Smooth muscle cell of the pulmonary artery (primary cell): ENCODE measurements at places on chromosomes 7 and 10. TPM values are rescaled to one million over a fixed set of nuclear protein-coding genes. Genes with fewer than 3 reads are reported as not detected.

The WDR37 gene
- total RNA-seq = 15.2 and 20.7 TPM in 2 replicates

The ARL3 gene
- 5.3 and 7.2 TPM in 2 replicates for total RNA-seq

The CFAP46 gene
- total RNA-seq = 0.20 and 0.26 TPM in 2 replicates

The GCK gene
- total RNA-seq = 1.0 and 1.4 TPM in 2 replicates

The PDE6C gene
- total RNA-seq = not detected in 2 replicates
